ENCODE measurements at places on chromosomes 3 and 15.

GRCh38 chr3:63064209-63064755 lies 189.1 kb upstream of the CADPS start:
- no peak for ATAC-seq

DNA sequence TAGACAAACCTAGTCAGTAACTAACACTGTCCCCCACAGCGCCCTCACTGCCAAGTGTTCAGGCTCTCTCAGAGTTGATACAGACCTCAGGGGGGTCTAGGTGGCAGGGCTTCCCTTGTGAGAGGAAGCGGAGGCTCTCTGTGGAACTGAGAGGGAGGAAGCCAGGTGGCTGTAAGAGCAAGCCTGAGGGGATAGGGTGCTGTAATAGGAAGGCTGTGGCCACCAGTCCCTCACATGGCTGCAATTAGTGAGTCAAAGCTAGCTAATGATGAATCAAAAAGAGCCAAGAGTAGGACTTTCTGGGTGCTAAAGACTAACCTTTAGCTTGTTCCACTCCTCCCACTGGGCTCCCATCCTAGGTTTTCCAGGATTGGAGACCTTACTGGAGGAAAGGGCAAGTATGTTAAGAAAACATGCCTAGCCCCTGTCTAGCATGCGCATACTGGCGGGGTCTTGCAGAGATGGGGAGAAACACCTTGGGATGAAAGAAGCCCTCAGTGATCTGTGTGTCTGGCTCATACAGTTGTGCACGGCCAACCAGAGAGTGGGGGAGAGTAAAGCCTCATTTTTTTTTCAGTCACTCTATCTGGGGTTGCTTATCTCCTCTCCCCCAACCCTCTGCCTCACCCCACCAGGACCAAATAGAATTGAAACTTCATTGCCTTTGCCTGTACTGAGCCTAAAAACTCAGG lies 13.3 kb upstream of the SOX2 start:
- no peak for ATAC-seq

DNA sequence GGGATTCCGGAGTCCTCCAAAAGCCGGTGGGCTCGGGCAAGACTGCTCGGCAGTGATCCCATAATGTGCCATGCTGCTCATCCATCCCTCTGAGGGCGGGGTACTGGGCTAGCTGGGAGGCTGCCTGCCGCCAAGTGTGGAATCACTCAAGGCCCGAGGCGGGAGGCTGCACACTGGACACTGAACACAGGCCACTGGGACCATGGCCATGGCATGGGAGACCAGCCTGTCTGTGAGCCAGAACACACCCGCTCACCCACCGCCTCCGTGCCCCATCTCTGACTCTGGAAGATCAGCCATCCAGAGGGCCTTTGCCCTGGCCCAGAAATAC lies 1.4 kb downstream of the C3orf22 start:
- no peak for ATAC-seq

DNA sequence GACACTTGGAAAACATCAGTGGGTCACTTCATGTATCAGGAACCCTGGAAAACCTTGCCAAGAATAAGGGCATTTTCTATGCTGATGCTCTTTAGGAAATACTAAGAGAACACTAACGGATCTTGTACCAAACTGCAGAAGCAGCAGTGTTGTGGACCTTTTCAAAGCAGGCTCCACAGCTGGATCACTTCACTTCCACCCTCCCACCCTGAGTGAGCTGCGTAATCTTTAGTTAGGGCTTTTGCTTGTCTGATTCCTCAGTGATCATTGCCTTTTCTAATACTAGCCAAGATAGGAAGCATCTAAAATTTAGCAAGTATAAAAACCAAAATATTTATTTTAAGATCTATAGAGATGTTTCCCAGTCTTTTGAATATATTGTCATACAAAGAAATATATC lies 229.0 kb downstream of the EPHA6 start:
- ATAC-seq = no peak

- no peak for ATAC-seq
Measured at GRCh38 chr3:177641206-177641605, 443.9 kb upstream of the TBL1XR1 start.

DNA sequence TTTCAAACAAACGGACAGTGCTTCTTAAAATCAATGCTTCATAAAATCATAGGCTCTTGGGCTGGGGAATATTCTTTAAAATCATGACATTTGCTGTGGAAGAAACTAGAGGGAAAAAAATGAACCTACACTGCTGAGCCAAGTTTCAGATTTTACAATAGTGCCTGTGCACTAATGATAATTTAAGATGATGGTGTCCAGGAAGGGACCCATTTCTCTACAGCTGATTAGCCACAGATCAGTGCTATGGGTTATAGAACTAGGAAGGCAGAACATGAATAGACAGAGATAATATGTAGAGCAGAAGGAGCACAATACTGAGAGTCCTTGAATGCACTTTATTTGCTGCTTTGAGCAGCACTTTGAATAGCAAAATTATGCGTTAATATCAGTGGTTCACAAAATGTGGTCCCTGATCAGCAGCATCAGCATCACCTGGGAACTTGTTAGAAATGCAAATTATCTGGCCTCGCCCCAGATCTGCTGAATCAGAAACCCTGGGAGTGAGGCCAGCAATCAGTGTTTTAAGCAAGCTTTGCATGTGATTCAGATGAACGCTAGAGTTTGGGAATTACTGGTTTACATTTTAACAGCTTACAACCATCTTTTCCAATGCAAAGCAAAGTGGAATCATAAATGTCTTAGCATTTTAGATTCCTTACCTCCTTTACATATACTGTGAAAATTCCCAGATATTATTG lies 135.8 kb upstream of the ANKRD28 start:
- no peak for ATAC-seq

DNA sequence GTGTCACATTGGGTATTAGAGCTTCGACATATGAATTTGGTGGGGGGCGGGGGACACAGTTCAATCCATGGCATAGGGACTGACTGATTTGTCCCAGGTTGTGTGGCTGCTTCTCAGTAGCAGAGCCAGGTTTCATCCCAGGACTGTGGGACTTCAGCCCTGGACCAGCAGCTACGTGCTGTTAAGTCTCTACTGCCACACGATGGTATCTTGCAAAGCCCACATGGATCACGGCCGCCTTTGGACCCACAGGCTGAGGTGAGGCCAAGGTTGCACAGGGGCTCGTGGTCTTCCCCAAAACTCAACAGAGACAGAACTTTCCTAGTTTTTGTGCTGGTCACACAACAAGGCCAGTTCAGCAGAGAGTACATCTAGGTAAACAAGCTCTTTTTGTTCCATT lies 97.4 kb downstream of the LRRK1 start:
- no peak for ATAC-seq

DNA sequence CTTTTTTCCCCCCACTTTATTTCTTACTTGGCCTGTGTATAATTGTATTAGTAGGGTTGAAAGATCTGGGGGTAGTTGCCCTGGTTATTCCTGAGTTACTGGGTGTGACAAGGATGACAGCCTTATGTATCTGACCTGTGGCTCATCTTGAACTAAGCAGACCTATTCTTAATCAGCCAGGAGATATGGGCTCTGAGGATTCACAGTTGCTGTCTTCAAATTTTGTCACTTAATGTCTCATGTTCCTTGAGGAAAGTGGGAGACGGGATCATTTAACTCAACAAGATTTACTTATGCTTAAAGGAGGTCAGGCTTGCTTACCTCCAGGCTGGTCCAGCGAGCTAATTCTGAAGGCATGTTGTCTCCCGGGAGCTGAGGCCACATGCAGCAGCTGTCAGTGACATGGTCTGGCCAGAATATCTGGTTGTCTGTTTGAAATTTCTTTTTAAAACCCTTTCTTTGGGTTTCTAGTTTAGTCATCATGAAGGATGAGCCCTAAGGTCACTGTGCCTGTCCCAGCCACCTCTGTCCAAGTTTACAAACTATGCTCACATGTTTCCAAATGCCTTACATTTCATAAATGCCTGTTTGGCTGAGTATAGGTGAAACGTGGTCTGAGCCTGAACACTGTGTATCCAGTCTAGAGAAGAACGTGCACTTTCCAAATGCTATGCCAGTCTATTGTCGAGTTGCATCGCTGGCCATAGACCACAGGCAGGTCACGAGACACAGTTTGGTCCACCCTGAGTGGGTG lies 26.8 kb downstream of the LRTM1 start:
- no peak for ATAC-seq

- no peak for ATAC-seq
Measured at GRCh38 chr3:177778633-177779032, 581.4 kb upstream of the TBL1XR1 start.

- ATAC-seq = no peak
Measured at GRCh38 chr3:139302801-139303113, 41.1 kb upstream of the MRPS22 start.

DNA sequence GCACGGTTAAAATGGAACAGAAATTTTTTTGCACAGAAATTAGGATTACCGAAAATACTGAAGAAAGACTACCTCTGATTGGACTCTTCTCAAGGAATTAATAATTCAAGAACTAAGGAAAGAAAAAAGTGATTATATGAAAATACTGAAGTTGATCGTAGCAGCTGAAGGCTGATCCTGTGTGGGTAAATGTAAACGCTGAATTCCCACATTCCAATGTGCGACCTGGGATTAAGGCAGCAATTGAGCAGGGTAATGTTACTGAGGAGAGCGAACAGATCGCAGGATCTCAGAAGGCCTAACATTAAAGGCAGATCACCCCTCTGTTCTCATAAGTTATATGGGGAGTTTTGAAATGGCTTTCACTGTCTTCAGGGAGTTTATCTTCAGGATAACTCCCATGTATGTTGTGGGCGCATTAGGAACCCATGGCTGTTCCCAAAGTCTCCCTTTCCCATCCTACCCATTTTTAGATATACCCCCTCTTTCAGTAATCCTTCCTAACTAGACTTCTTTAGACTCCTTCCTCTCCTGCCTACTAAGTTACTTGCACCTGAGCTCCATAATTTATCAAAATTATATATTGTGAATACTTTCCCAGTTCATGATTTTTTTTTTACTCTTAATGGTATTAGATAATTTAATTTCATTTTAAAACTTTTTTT lies 1.0 kb upstream of the UBL7 start:
- ATAC-seq = no peak

DNA sequence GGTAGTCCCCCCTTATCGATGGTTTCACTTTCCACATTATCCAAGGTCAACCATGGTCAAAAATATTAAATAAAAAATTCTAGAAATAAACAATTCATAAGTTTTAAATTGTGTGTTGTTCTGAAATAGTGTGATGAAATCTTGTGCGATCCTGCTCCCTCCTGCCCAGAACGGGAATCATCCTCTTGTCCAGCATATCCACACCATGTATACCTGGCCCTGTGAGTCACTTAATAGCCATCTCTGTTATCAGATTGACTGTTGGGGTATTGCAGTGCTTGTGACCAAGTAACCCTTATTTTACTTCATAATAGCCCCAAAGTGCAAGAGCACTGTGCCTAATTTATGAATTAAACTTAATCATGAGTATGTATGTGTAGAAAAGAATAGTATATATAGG lies 19.1 kb downstream of the FAM81A start:
- no peak for ATAC-seq

DNA sequence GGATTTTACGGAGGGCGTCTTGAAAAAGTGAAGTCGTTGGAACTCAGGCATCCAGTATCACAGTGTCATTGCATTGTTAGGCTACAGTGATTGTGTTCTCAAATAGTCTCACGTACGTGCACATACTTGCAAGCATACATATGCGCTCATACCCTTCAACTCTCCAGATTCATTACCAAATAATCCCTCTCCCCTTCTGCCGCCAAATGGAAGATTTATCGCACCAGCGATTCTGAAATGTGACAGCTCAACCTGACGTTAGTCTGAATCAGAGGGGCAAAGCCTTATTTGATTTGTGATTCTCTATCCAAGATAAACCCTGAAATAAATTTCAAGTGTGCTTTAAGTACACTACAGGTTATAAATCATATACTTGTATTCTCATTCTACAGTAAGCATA lies 119.4 kb downstream of the GADL1 start:
- ATAC-seq = peak; percentile 96

DNA sequence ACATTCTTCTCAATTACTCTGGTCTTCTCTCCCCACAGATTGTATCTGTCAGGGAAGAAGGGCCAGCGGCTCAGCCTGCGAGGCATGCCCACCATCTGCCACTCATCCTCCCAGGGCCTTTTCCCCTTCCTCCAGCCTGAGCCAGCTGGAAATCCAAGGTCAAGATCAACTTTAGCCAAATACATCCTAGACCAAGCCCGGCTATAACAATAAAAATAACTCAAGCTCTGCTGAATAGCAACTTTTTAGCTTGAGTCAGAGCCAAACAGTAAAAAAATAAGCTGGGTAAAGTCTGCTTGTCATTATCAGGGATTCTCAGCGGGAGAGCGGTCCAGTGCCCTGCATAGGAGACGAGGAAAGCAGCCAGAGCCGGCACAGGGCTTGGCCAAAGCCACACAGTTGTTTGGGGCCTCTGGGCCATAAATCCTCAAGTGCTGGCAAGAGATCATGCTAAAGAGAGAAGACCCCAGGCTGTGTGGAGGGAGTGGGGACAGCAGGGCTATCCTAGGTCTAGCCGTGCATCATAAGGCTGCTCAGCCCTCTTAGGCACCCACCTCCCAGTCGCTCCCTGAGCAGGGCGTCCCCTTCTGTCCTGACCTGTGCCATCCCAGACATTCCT lies 76.2 kb upstream of the HERC1 start:
- ATAC-seq = no peak

DNA sequence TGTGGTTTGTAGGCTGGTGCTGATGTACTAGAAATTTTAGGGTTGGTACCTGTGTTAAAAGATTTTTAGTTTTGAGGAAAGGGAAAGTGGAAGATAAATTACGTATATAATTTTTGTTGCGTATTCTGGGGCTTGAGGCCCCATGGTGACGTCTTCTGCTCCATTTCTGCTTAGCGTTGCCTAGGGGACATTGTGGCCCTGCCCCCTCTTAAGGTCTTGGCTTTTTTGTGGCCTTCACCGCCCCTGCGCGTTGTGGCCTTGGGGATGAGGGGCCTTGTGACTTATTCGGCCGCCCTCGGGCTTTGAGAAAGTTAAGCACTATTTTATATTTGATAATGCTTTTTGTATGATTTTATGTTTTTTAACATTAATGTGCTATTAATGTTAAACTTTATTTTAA lies 182.0 kb downstream of the KLF13 start:
- ATAC-seq = no peak

DNA sequence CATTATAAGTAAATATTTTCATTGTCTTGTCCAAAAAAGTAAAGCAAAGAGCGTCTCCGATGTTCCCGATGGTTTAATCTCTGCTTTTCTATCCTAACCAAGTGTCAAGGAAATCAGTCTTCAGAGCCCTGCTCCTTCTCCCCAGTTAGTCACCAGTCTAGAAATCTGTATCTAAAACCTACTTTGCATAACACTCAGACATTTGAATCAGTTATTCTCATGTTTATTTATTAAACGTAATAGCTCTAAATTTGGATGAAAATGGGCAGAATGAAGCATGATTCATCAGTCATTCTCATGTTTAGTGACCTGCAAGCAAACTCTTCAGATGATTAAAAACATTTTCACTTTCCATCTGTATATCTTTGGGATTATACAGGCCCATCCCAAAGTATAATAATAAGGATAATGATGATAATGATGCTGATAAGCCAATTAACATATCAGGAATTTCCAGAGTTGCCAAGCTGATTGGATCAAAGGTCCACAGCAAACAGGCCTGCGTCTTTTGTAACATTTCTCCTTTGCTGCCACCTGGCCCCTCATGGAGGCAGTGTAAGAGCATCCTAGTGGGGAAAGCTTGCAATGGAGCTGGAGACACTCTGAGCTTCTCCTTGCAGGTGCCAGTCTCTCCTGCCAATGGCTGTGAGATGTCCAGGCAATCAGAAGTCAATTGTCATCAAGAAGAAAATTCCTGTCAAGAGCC lies 273.9 kb downstream of the IGSF11 start:
- ATAC-seq = no peak

GRCh38 chr3:195467641-195468390 lies 25.0 kb upstream of the ACAP2 start:
- no peak for ATAC-seq

GRCh38 chr3:120153294-120153693 lies 59.0 kb upstream of the GSK3B start:
- ATAC-seq = peak; percentile 86
